Esophagus muscularis mucosa (tissue), 4 donors: ENCODE measurements at places on chromosomes 2 and 18. TPM values are rescaled to one million over a fixed set of nuclear protein-coding genes. Genes with fewer than 3 reads are reported as not detected.

KCTD18 gene
- 23.2 TPM for total RNA-seq

CCT4 gene
- total RNA-seq, result 81.0 TPM

SIX3 gene
- total RNA-seq, result 0.11 TPM

ZSWIM2 gene
- total RNA-seq, result not detected

WDR33 gene
- total RNA-seq, result 31.4 TPM

TEKT4 gene
- total RNA-seq, result not detected

CEBPZOS gene
- total RNA-seq, result 28.1 TPM

LHCGR gene
- total RNA-seq, result 0.65 TPM

SPHKAP gene
- 0.52 TPM for total RNA-seq

CYS1 gene
- 23.3 TPM for total RNA-seq

RGPD3 gene
- 0.46 TPM for total RNA-seq

RFTN2 gene
- total RNA-seq, result 7.4 TPM

CYP27A1 gene
- total RNA-seq, result 26.3 TPM

DYNAP gene
- not detected for total RNA-seq

CFC1 gene
- not detected for total RNA-seq

HK2 gene
- total RNA-seq, result 2.2 TPM

RAB6C gene
- total RNA-seq, result 0.26 TPM
